DMS 273 treated with DMSO at 0.1 percent for 48 hours (cell line): ENCODE measurements at places on chromosomes 11 and 22.

DNA sequence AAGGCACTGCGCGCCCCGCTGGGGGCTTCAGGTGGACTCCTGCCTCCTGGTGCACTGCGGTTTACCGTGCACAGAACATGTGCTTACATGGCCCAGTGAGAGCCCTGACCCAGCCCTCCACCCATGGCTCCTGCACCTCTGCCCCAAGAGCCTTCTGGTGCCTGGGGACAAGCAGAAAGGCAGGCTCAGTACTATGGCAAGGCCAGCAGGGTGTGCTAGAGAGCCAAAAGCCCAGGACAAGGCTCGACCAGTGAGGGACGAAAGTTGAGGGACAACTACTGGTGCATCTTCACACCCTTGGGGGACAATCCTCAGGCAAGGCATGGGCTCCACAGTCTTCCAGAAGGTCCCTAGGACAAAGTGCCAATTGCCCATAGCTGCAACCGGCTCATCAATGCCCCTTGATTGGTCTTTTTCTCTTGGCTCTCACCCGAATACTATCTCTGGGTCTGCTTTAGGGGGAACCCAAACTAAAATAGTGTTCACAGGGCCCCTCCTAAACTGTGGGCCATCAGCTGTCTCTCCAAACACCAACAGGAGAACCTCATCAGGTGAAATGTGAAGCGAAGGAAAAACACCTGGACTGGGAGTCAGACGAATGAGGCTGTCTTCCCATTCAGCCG is 13.5 kb downstream of the PGA5 start:
- peak; percentile 11 for DNase-seq

GRCh38 chr11:93652161-93652597 is 9.3 kb upstream of the CEP295 start:
- DNase-seq = no peak

DNA sequence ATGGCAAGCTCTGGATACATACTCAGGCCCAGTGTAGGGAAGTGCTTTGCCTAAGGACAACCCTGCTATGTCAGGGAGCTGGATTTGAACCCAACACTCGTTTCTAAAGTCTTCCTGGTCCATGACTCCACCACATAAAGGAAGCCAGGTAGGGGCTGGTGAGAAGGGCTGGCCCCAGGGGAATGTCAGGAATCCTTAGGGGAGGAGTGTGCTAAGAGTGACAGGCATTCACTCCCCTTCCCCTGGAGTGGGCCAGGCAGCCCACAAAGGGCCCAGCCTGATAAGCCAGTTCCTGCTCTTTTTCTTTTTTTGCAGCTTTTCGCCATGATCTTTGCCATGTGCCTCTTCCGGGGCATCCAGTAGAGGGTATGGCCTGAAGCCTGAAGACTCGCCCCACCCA is 21.9 kb downstream of the TP53I11 start:
- DNase-seq = no peak

DNA sequence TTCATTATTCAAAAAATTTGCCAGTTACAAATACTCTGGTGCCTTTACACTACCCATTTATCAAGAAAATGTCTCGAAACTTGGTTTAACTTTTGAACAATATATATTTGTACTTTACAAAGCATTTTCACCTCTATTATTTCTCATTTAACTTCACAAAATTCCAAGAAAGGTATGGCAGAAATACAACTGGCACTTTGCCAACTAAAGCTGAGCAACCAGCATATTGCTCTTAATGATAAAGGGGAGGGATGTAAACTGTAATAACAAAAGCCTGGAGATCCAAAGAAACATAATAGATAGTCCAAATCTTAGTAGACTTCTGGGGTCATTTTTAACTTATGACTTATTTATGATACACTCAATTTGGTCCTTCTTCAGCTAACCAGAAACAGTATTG is 7.7 kb downstream of the PITPNB start:
- no peak for DNase-seq

DNA sequence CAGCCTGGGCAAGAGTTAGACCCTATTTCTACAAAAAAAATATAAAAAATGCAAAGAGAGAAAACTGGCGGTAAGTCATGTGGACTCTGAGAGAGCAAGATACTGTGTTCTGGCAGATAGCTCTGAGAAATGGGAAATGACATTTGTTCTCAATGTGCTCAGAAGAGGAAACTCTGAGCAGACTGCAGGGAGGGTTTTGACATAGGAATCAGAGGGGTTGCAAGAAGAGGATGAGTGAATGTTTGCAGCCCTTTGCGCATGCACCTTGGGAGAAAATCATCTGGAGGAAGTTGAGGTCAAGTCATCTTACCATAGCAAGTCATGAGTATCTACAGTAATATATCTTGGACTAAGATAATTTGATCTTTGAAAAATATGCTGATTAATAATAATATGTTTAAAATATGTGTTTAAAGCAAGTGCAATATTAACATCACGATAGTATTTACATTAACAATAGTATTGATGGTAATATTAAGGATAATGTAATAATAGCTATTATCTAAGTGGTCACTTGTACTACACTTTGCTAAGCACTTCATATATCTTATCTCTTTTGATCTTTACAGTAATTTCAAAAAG is 2.6 kb downstream of the ACER3 start:
- no peak for DNase-seq

GRCh38 chr22:35128637-35129036 is 62.7 kb downstream of the ISX start:
- no peak for DNase-seq

GRCh38 chr11:721741-722345 is 15.8 kb downstream of the EPS8L2 start:
- no peak for DNase-seq

- no peak for DNase-seq
Measured at GRCh38 chr11:67309166-67309565, 5.8 kb downstream of the SSH3 start.

DNA sequence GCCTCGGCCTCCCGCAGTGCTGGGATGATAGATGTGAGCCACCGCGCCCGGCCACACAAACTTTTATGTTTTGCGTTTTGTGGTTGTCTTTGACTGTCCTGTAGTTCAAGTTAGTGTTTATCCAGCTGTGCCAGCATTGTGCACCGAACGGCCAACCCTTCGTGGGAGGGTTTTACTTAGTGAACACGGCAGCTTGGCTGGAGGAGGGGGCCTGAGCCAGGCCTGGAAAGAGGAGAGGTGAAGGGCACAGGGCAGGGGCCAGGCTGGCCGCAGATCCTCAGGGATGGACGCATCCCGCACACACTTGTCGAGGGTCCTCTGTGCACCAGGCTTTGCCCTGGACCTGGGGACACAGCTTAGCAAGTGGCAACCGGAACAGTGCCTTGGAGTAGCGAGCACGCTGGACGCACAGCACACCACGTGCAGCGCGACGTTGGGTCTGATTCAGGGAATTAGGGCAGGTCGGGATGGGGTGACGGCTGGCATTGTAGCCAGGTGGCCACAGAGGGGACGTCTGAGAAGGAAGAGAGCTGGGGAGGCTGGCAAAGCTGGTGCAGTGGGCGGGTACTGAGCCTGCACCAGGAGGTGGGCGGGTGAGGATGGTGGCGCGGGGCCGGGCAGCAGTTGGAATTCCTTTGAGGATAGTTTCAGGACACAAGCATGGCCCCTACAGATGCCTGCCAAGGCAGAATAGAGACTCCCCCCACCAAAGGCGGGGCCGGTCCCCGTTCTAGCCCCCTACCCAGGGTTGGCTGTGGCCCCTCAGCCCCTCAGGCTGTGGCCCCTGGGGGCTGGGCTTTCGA is 13.4 kb downstream of the EPS8L2 start:
- DNase-seq = no peak

DNA sequence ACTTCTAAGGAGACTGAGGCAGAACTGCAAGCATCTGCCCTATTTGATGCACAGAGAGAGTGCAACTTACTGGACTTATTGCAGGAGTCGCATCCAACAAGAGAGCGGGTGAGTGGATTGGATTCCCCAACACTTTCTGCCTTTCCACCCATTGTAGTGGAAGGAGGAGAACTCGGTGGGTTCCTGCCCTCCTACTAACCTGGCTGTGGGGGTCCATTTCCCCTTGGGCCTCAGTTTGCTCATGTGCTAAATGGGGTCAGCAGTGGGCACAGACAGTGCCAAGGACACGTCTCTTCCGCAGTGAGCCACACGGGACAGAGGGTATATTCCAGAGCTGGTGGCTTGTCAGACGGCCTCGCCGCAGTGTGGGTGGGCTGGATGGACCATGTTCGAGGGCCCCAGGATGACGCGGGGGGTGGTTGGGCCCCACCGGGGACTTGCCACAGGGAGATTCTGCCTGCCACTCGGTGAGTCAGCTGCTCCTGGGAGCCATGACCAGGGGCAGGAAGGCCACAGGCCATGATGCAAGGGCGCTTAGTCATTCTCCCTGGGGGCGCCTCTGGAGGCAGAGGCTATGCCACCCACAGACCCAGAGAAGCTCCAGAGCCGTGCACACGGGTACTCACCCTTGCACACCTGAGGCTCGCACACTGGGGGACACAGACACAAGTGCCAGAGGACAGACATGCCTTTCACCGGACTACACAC is 8.2 kb downstream of the ALX4 start:
- no peak for DNase-seq

DNA sequence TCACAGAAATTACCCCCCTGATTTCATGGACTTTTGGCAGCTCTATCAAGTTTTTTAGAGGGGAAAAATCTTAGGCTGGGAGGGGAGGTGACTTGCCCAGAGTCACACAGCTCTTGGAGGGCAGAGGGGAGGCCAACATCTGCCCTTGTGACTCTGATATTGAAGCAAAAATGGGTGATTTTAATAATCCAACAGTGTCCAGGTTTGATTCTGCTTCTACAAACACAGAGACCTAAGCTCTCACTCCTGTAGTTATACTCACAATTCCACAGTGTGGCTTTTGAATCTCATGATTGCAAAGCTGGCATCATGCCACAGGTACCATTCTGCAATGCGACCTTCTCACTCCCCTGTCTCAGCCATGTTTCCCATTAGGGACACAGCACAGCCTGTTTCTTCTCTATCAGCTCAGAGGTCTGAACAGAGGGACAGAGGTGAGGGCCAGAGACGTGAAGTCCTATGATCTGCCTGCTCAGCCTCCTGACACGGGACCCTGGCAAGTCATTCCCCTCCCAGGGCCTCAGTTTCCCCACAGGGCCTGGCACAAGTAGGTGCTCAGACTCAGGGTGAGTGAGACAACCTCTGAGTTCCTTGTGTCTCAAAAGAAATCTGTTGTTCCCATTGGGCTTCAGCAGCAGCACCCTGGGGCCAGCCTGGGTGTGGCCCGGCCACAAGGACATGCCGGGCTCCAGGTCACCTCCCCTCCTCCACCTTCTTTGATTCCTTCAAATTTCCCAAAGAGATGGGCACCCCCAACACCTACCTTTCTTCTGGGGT is 766 bp downstream of the APOL2 start:
- DNase-seq = no peak

GRCh38 chr11:113082341-113082955 is 121.2 kb downstream of the NCAM1 start:
- DNase-seq = no peak

DNA sequence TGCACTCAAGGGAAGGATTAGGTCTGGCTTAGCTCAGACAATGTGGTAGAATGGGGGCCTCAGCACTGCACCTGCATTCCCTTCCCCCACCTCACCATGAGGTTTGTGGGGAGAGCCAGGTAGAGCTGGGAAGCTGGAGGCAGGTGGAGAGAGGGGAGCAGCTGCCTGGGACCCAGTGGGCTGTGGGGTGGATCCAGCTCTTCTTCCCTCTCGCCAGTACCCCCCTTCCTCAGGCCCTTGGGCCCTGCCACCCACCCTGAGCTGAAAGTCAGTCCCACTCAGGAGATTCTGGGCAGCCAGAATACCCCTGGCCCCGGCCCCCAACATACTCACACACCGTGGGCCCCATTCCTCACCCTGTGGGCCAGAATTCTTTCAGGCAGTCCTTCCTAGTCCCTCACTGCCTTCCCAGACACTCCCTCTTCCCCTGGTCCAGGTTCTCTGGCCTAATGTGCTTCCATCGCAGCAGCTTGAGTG is 3.1 kb upstream of the POLD4 start:
- DNase-seq = no peak

DNA sequence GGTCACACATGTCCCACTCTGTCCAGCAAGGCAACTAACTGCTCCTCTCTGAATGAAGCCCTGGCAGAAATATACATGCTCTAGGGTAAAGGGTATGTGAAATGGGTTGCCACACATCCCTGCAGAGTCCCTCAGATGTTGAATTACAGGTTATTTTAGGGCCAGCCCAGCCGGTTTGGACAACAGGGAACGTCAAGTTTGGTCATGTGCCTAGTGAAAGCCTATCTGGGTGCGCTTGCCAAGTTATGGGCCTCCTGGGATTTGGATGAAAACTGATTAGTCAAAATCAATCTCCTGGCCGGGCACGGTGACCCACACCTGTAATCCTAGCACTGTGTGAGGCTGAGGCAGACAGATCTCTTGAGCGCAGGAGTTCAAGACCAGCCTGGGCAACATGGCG is 10.4 kb downstream of the AP1B1 start:
- no peak for DNase-seq

DNA sequence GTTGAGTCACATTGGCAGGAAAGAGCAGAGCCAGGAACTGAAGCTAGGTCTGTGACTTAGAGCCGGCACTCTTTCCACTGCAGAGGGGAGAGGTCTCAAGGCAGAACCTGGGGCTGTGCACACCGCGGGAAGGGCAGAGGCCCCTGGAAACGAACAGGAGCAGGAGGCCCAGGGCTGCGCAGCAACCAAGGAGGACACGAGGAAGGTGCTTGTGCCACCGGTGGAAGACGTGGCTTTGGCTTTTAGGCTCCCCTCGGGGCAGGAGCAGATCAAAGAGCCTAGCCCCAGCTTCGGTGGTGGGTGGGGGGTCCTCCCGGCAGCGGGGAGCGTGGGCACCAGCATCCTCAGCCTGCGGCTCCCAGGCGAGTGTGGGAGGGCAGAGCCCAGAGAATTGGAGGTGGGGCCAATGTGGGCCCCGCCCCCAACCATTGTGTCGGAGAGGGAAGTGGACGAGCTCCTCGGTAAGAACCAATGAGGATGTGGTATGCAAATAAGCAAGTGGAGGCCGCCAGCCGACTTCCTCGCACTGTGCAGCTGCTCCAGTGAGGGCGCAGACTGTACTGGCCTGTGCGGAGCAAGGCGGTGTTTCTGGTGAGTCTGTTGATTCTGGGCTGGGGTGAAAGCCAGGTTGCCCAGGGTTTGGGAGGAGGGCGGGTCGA is at the start of gene CCDC116:
CCDC116 (plus strand) TSS at position 524 of the 659 bp plus-strand sequence. CDS start 422 bp downstream, outside the sequence.
- no peak for DNase-seq

DNA sequence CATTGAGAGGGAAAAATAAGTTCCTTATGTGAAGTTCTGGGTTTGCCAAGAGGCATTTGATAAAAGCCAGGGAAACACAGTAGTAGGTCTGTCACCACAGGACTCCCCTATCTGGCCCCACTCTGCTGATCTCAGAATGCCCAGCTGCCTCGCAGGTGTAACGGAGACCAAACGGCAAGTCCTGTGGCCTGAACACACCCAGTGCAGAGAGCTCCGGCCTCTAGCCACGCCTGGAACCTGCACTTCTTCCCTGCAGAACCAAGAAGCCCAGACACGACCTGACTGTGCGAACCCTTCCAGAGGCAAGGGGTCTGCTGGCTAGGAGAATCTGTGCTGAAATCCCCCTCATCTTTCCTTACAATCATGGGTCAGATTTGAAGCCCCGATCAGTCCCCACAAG is 432.8 kb upstream of the B3GAT1 start:
- no peak for DNase-seq
